NB4 (cell line): ENCODE measurements at places on chromosomes 11 and 22.
A peak's percentile ranks its signal among the peaks of the same experiment; 100 is the strongest.

DNA sequence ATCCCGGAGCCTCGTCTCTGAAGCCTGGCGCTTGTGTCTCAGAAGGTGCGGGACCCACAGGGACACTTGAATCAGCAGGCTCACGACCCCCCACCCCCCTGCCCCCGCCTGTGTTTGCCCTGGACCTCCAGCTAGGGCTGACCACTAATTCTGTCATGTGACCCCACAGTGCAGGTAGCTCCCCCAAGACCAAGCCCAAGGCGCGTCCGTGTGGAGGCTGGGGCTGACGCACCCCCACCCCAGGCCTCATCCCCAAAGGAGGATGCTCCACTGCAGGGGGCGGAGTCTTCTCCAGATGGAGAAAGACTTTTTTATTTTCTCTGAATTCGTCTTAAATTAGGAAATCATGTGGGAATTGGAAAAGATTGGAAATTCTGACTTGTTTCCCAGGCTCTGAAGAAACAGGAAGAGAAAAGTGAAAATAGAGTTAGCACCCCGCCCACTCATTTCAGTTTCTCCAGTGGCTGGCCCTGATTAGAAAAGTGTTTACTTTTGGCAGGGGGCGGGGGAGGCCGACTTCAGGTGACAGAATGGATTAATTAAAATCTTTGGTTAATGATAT lies 1.0 kb upstream of the RELA start:
- no peak for DNase-seq

DNA sequence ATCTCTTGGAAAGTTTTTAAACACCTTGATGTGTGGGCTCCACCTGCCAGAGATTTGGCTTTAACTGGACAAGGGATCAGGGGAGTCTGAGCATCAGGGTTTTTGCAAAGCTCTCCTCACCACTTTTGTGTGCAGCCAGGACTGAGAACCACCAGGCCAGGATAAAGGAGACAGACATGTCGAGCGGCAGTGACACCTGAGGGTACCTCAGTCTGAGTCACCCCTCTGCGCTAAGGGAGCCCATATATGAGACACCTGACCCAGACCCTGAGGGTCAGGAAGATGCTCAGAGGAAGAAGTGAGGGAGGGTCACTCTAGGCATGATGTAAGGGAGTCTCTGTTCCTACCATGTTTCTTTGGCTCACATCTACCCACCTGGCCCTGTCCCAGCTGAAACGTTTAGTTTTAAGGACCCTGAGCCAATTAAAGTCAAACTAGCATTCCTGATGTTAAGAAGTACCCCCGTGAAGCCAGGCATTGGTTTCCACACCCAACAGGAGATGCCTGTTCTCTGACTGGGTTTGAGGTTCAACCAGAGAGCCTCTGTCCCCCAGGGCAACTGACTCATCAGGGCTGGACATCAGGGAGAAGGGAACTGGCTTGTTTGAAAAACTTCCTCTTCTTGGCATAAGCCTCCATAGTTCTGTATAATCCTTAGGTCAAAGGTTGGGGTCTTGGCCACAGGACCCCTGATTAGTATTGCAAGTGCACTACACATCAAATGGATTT lies 72.4 kb upstream of the BIRC3 start:
- DNase-seq = peak; percentile 22

GRCh38 chr22:41482319-41482935 lies 13.5 kb downstream of the ACO2 start:
- peak; percentile 64 for DNase-seq

DNA sequence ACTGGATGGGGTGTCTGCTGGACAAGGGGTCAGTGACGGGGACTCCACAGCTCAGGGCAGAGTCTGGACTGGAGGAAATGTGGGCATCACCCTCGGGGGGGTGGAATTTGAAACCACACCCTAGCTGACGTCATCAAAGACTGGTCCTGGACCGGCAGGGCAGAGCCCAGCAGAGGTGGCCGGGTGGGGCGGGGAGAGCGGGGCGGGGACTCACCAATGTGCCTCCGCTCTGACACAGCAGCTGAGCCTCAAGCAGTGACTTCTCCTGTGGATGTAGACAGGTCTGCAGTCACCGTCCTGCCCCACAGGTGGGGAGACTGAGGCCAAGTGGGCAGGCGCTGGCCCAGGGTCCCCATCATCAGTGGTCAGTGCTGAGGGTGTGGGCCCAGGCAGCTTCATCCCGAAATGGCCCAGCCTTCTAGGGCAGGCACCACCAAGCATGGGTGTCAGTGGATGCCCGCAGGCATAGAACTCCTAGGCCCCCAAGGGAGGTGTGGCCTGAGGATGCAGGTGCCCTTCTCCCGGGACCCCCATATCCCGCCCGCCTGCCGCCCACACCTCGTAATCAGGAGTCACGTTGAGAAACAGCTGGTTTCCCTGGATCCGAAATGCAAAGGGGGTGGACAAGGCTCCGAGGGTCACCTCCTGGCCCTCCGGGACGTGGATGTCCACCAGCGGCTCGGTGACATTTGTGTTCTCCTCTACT lies 603 bp downstream of the CDHR5 start:
- no peak for DNase-seq

- DNase-seq = no peak
Measured at GRCh38 chr11:8267831-8268529, 4.3 kb upstream of the LMO1 start.

GRCh38 chr11:15625691-15626090 lies 511.0 kb downstream of the INSC start:
- no peak for DNase-seq

DNA sequence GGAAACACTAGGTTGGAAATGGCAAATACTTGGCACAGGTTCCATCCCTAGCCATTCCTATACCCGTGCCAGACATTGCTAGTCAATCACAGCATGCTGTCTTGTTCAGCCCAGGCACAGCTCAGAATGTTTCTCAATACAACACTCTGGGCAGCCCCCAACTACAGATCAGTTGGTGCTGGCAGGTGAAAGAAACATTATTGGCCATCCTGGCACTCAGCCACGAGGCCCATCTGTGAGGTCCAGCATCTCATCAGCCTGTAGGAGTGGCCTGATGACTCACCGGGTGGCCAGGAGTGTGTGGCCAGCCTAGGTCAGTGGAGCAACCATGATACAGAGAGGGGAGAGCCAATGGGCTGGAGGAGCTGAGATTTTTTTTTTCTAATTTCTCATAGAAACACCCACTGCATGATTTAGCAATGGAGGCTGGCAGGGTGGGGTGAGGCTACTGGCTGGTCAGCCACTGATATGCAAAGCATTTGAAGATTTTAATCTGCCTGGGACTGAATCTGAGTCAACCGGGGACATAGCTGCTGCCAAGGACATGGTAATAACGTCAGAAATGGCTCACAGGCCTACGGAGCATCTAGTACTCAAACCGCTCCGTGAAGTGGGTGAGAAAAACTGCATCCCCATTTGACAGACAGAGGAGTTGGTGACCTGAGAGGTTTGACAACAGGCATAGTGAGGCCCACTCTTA lies 5.4 kb downstream of the MYO18B start:
- no peak for DNase-seq

DNA sequence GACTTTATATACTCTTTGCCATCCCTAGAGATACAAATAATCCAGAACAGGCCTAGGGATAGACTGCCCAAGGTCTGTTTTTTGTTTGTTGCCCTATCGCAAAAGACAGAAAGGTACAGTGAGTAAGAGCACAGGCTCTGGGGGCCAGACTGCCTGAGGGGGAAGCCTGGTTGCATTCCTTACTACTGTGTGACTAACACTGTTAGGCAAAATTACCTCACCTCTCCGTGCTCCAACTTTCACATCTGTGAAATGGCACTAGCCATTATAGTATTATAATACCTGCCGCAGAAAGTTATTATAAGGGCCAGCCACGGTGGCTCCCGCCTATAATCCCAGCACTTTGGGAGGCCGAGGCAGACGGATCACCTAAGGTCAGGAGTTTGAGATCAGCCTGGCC lies 14.5 kb downstream of the SLC35F2 start:
- DNase-seq = peak; percentile 48

DNA sequence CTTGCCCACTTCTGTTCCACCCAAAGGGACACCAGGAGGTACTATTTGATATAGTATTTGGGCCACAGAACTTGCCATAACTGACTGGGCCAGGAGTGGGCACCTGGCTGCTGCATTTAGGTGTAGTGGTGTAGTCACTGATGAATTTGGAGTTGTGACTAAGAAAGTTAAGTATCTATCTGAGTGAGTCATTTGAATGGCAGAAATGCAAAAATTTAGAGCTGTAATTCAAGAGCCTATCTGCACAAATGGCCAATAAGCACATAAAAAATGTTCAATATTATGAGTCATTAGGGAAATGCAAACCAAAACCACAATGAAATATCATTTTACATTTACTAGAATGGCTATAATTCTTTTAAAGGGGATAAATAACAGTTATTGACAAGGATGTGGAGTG lies 14.7 kb downstream of the GLYATL2 start:
- DNase-seq = no peak
